Stimulated activated CD8-positive, alpha-beta memory T cell treated with anti-CD3 and anti-CD28 coated beads, Interleukin-15, amount 100 ng/mL, for 4 hours (primary cell): ENCODE measurements at places on chromosomes 13 and 19.

GRCh38 chr19:51772977-51773376 is 12.0 kb downstream of the FPR2 start:
- DNase-seq, result no peak

DNA sequence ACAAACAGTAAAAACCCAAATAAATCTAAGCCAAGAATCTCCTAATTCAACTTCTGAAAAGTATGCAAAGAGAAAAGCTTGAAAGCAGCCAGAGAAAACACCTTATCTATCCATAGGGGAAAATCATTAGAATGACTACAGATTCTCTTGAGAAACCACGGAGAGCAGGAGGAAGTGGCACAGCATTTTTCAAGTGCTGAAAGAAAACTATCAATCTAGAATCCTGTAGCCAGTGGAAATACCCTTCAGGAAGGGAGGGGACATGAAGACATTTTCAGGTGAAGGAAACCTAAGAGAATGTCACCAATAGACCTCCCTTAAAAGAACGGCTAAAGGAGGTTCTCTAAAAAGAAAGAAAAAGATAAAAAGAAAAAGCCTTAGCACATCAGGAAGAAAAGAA is 66.2 kb upstream of the XPO4 start:
- DNase-seq, result no peak

DNA sequence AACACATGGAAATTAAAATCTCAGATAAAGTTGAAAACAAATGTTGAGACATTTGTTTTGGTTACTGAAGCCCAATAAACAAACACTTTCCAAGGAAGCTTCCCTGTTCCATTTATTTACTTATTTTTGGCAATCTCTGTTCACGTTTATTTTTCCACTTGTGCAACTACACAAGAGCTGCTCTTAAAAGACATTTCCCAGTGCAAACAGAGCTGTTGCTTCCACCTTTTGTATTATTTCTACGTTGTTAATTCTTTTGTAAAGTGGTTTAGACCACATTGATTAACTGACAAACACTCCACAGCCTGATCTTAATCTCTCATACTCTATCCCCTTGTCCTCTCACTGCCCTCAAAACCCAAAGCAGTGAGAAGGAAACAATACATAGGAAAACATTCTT is 757.6 kb downstream of the LIG4 start:
- DNase-seq, result no peak

DNA sequence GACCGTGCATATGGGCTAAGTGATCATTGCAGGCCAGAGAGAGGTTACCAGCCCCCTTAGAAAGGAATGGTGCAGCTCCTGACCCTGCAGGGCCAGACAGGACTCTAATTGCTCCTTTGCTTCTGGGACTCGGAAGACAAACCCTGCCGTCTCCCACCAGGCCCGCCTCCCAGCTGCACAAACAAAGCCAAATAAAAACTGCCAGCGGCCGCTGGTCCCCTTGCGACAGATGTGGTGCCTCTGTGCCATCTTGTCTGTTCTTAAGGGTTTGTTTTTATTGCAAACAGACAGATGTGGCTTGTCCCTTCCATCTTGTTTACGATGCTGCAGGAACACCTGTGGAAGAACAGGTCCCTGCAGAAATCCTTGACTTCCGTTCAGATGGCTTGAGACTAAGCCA is 434.4 kb upstream of the TSHZ3 start:
- DNase-seq, result no peak

- DNase-seq, result no peak
These were observed 607.6 kb downstream of the PCDH17 start for GRCh38 chr13:58238972-58239773.

DNA sequence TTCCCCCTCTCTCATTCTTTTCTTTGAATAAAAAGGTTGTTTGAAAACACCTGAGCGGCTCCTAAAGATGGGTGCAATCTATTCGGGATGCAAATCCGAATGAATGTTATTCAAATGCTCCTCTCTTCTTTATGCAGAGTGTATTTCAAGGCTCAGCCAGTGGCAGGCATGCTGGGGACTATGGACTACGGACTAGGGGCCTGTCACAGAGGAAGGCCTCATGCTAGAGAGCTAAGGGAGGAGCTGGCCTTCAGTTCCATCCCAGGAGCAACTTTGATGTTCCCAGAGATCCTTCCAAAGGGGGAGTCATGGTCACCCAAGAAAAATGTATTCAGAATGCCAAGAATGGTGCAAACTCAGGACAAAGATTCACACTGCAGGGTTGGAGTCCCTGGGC is 9.3 kb downstream of the ALOX5AP start:
- DNase-seq, result no peak

DNA sequence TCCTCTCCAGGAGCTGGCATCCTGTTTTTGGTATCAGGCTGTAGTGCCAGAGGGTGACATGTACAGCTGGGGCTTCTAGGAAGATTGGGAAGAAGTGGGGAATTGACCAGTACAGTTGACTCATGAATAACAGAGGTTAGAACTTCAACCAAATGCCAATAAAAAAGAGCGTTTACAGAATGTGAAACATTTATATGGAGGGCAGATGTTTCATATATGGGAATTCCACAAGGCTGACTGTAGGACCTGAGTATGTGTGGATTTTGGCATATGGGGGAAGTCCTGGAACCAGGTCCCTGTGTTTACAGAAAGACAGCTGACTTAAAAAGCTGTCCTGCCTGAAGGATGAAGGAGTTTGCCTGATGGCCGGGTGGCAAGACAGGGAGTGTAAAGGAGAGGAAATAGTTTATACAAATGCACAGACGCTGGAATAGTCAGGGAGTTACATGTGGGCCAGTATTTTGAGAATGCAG is 5.2 kb downstream of the CHAMP1 start:
- DNase-seq, result no peak

DNA sequence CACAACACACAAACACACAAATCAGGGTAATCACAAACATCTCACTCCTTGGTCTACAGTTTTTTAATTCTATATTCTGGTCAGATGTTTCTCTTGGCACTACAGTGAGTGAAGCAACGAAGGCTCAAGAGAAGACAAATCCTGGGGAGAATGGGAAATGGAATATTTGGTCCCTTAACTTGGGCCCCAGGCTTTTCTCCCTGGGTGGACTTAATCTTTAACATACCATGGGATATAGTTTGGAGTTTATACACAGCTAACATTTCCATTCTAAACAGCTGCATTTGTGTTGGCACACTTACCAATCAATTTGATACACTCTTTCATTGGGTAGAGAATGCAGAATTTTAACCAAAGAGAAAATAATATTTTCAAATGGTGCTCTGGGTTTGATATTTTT is 1132.6 kb upstream of the SLC10A2 start:
- DNase-seq, result no peak

GRCh38 chr19:55667958-55668357 is 7.1 kb upstream of the EPN1 start:
- no peak for DNase-seq
